ENCODE measurements at places on chromosomes 7 and 10.

DNA sequence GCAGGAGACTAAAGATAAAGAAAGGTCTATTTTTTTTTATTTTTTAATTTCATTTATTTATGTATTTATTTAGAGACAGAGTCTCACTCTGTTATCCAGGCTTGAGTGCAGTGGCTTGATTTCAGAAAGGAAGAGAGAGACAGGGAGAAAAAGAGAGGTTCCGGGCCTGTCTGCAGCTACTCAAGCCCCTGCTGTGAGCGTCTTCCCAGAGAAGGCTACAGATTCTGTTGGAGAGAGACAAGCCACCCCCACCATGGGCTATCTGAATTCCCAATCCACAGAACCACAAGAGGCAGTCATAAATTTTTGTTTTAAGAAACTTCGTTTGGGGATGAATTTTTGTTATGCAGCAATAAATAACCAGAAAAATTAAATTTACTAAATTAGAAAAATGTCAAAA lies 68.1 kb downstream of the CALN1 start:
- no peak for DNase-seq

DNA sequence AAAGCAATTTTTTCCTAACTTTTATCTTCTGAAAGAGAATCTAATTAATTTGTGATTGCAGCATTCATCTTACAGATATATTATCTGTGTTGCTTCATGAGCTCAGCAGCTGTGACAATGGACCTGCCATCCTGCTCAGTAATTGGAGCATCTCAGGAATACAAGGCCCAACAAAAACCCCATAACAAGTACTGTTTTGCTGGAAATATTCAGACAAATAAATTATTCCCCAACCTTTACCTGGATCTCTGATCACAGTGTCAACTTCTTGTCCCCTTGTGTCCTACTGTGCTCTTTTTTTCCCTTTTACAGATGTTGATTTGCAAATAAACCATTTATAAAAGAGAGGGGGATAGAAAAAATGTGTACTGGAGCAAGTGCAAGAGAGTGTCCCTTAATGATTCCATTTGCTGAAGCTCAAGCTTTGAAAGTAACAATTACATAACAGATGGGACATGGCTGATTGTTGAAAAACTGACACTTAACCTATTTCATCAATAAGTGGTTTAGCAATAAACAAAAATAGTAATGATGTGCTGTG lies 1063.4 kb upstream of the GHITM start:
- no peak for DNase-seq

DNA sequence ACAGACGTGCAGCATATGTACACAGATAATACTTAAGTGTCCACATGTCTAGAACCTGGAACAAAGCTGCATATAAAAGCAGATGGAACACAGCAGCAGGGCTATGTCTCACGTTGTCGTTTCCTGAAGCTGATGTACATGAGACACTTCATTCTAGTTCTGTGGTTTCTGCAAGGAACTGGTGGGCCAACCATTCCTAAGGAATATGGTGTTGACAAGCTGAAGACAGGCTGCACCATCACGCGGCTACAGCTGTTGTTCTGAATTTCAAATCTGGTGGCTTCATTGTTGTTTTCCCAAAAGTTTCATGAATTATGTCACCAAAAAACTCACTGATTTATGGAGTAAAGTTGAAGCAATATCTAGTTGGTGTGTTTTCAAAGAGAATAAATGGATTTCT lies 33.7 kb downstream of the PRKAG2 start:
- DNase-seq, result no peak

DNA sequence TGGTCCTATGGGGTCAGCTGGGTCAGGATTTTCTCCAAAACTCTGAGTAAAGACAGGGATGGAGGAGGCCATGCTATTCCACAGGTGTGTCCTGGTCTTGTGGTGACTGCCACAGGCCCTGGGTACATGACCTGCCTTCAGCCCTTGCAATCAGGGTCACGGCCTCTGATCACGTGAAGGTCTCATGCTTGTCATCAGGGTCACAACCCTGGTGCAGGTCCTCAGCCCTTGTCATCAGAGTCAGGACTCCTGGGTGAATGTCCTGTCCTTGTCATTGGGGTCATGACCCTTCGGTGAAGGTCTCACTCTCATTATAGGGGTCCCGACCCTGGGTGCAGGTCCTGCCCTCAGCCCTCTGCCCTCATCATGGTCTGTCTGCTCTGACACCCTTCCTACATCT lies 21.9 kb upstream of the TBRG4 start:
- no peak for DNase-seq

- no peak for DNase-seq
These were observed 91.4 kb downstream of the ZNF777 start for GRCh38 chr7:149369497-149369896.

GRCh38 chr10:31010062-31010461 lies 21.6 kb downstream of the ZNF438 start:
- DNase-seq, result no peak

DNA sequence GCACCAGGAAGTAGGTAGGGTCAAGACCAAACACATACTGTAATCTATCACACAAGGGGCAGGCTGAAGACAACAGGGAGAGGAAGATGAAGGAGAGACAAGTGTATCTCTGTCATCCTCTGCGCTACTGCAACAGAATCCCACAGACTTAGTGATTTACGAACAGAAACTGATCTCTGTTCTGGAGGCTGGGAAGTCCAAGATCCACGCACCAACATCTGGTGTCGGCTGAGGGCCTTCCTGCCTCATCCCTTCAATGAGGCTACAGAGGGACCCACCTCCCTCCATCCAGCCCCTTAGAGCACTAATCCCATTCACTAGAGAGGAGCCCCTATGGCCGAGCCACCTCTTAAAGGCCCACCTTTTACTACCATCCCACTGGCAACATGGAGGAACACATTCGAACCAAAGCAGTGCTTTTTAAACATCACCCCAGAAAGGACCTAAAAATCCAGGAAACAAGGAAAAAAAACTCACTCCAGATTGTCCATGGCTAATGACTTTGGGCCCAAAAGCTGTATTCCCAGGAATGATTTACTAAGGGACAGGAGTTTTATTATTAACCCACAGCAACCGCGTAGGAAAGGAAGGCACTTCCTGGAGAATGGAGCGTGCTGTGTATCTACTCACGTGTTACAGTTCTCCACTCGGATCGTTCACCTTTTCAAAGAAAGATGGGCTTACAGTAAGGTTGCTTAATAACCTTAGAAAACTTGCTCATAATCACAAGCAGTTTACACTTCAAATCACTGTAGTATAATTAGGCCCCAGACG lies 4.2 kb downstream of the BNIP3 start:
- DNase-seq, result no peak

GRCh38 chr10:47359626-47360418 lies 11.7 kb downstream of the RBP3 start:
- DNase-seq, result no peak

DNA sequence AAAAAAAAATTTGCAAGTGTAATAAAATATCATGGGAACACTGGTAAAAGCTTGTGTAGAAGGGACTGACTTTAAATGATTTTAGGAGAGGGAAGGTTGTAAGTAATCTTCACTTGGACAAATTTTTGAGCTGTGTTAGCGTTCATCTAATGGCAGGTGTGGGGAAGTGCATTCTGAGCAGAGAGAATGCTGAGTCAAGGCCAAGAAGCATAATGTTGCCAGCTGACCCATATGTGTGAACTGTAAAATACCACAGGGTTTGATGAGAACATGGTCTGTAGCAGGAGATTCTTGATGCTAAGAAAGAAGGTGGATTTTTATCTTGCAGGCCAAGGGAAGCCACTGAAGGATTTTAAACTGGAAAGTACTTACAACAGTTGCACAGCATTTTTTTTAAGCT lies 98.2 kb upstream of the ZNF32 start:
- no peak for DNase-seq

DNA sequence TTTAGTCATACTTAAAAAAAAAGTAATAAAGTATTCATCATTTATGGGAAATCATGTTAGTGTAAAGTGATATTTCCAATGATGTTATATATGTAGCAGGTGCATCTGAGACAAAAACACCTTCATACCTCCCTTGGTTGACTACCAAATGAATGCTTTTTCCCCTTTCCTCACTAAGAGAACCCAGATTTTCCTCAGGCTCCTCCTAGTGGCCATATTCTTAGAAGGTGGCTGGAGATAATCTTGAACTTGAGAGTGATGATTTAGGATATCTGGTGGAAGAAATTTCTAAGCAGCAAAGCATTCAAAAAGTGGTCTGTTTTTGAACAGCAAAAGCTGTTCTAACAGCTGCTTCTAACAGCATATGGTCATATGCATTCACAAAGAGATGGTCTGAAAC lies 16.8 kb upstream of the DNAH11 start:
- no peak for DNase-seq

DNA sequence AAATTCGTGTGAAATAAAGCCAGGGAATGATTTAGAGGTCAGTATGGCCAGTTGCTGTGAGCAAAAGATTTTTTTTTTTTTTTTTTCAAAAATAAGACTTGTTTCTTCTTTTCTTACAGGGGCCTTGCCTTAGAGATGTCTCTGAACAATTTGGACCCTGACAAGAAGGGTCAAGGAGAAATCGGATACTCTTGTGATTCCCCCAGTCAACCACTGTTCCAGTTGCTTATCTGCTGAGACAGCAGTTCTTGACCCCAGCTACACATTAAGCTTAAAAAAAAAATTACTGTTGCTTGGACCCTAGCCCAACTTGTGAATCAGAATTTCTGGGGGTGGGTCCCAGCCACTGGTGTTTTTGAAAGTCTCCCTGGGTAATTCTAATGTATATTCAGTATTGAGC lies 12.0 kb upstream of the FMC1 start:
- DNase-seq, result no peak

GRCh38 chr7:36264123-36264801 lies 111.2 kb downstream of the EEPD1 start:
- DNase-seq, result no peak

DNA sequence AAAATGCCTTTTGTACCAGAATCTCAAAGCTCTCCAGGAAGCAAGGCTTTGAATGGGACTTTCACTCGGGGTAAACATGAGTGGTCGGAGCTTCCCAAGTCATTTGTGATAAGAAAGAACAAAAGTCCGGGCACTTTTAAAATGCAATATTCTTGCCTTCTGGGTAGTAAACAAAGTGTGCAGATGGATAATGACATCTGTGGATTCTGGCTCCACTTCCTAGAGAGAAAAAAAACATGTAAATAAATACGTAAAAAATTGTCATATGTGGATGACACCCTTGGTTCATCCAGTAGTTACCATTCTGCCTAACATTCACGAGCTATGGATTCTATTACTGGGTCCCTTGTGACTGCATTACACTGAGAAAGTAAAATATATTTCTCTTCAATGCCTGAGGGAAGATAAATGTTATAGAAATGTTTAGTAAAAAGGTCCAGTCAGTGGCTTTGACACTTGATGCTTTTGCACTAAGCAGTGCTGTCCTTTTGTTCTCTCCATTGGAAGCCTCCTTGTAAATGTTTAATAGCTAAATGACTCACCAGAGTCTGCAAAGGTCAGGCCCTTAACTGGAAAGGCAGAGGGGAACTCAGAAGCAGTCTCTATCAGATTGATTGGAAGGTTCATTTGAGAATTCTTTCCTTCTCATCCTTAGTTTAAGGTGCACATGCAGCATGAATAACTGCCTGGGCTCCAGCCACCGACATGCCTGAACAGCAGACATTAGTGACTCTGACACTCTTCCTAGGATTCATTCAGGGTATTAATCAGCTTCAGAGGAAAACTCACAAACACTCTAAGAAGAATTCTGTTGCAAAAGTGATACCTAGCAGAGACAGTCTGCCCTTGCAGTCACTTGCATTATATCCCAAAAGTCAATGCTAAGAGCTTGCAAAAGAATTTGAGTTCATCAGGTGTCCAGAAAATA lies 11.7 kb upstream of the EDRF1 start:
- no peak for DNase-seq

- no peak for DNase-seq
These were observed 18.1 kb downstream of the LSM8 start for GRCh38 chr7:118202061-118202460.

DNA sequence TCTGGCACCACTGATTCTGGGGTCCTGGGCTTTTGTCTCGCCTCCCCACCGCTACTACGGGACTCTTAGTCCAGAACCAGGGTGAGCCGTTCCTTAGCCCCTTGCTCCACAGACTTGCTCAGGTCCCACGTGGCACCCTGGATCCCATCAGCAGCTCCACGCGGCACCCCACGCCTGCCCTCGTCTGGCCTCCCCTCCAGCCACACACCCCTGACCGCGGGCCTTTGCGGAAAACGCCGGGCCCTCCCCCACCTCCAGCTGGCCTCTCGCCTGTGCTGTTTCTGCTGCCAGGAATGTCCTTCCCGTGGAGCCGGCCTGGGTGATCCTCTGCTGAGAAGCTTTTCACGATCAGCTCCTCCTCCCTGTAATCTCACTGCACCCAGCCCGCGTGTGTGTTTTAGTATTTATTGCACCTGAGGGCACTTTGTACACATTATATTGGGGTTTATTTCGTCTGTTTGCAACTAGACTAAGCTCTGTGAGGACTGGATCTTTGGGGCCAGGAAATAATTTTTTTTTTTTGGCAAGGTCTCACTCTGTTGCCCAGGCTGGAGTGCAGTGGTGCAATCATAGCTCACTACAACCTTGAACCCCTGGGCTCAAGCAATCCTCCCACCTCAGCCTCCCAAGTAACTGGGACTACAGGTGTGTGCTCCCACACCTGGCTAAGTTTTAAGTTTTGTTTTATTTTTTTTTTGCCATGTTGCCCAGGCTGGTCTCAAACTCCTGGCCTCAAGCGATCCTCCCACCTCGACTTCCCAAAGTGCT lies 10.5 kb upstream of the TTYH3 start:
- DNase-seq, result no peak

GRCh38 chr7:101915000-101915399 lies 97.6 kb downstream of the CUX1 start:
- DNase-seq, result no peak

GRCh38 chr7:132295175-132295574 lies 281.1 kb downstream of the PLXNA4 start:
- DNase-seq, result no peak

DNA sequence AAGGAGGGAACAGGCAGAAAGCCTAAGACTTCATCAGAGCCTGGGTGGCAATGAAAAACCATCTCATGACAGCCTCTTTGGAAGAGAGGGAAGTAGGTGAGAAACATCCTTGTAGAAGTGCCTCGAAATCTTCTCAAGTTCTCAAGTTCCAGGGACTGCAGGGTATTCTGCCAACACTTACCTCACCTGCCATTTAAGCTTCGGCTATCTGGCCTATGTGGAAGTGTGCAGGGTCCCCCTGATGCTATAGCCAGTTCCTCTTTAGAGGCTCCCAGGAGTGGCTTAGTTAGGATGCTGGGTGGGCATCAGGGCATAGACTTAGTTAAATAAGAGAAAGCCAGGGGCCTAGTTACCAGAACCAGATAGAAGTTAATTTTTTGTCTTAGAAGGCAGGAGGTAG lies 27.0 kb downstream of the ABCC2 start:
- DNase-seq, result no peak

DNA sequence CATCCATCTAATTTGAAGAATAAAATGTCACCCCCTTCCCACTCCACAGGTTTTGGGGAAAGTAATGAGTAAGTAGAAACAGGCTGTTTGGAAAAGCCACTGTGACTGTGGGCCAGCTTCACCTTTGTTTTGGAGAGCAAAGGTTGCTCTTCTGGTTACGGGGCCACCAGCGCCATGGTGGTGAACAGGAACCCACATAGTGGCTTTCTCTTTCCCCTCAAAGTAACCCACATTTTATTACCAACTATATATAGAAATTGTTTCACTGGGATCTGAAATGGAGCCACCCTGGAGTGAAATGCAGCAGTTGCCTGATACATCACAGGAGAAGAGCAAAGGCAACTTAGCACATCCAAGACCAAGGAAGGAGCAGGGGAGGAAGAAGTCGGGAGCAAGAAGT lies 112.3 kb upstream of the EFCAB10 start:
- DNase-seq, result no peak
